ENCODE measurements at places on chromosomes 13 and 19.

GRCh38 chr19:16951529-16951928 lies 62.7 kb downstream of the F2RL3 start:
- no peak for DNase-seq

GRCh38 chr13:111879719-111880118 lies 187.2 kb upstream of the SOX1 start:
- no peak for DNase-seq

- DNase-seq = peak; percentile 15
Observed at GRCh38 chr13:76837801-76838200, 48.4 kb downstream of the KCTD12 start.

DNA sequence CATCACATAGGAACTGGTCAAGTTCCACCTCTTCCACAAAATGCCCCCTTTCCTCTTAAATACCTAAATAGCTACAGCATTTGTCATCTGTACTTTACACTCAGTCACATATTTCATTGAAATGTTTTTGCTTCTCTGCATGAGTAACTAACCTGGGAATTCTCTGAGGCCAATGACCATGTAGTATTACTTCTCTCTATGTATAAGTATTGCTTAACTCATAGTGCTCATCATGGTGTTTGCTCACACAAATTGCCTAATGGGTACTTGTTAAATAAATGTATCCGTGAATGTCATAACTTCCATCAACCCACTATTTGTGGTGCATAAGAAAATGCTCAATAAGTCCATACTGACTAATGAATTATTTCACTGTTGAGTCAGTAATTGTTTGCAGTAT lies 115.5 kb downstream of the FGF14 start:
- DNase-seq = no peak

DNA sequence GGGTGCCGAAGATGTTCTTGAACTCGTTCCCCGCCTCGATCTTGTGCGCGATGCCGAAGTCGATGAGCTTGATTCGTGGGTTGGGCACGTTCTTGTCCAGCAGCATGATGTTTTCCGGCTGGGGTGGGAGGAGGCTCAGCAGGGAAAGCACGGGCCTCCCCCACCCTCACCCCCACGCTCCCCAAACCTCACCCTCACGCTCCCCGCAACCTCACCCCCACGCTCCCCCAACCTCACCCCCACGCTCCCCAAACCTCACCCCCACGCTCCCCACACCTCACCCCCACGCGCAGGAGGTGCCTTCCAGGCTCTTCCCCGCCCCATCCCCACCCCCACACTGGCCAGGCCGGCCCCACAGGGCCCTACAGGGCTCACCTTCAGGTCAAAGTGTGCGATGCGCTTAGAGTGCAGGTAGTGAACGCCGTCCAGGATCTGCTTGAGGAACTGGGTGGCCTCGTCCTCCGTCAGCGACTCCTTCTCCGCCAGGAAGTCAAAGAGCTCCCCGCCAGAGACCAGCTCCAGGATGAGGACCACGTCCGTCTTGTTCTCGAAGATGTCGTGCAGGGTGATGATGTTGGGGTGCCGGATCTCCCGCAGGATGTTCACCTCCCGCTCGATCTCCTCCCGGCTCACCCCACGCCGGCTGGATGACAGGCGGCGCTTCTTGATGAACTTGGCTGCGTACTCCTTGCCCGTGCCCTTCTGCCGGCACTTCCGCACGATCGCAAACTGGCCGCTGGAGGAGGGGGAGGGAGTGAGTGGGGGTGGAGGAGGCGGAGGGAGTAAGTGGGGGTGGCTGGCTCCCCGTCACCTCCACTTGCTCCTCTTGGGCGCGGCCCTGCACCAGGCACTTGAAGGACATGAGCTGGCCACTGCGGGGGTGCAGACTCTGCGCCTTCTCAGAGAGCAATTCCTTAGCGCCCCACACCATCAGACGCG lies 6.4 kb downstream of the DAPK3 start:
- no peak for DNase-seq

DNA sequence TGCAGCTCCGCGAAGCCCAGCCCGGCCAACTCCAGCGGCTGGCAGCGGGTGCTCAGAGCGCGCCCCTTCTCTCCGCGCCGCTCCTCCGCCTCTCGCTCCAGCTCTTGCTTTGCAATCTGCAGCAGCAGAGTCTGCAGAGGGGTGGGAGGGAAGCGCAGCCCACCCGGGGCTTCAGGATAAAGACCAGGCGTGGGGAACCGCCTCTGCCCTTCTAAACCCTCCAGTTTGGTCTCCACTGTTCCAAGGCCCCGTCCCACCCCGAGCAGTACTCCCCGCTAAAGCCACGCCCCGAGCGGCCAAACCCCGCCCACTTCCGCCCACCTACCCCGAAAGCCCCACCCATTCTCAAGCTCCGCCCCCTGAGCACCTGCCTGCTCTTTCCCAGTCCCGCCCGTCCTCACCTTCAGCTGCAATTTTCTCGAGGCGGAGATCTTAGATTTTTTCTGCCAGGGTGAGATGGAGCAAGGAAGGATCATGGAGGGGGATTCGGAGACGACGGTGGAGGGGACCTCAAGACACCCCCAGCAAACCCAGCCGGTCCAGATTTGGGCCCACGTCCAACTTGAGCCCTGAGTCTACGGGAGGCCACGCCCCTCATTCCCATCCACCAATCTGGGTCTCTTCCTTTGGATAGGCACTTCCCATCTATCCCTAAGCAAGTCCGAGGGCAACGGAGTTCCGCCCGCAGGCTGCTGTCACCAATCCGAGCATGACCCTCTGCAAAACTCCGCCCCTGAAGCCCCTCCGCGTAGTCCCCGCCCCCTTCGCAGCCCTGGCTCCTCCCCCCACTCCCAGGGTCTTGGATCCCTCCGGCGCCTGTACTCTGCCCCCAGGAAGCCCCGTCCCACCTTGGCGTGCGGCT lies 1.1 kb downstream of the TNNI3 start:
- DNase-seq = peak; percentile 93

- no peak for DNase-seq
Observed at GRCh38 chr13:46405457-46405856, 18.4 kb upstream of the RUBCNL start.

DNA sequence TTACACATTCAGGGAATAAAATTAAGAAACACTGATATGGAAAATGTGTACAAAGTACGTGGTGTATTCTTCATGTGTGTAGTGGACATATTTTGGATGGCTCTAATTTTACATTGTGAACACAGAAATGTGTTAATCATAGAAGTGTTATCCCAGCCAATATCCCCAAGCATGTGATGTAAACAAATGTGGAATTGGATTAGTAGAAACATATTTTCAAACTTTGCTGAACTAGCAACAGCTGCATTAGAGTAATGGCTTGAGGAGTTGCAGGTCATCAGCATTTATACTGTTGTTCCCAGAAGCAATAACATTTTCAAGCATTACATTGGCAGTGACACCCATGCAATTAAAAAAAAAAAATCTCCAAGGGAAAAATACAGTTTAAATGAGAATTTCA lies 600.6 kb downstream of the SLITRK1 start:
- no peak for DNase-seq

DNA sequence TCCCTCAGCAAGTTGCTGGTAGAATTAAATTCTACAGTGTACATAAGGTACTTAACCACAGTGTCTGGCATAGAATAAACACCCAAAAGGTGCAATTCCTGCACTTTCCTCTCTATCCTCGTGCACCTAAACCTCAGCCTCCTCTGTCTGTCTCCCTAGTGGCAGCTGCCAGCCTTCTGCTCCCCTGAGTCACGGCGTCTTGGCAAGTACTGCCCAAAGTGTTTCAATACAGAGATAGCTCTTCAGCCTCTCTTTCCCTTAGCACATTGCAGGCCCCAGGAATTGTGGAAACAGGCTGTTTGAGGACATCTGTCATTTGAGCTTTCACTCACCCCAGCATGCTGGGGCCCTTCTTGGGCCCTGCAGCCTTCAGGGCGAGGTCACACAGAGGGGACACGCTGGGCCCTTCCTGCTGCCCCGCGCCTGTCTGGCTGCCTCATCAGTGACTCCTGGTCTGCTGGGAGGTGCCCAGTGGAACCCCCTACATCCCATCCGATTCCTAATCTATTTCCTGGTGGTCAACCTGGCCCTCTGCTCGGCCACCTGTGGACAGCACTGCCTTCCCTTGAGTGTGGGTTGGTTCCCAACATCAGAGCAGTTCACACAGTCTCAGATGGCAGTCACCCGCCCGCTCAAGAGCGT lies 19.3 kb downstream of the COL4A2 start:
- no peak for DNase-seq

GRCh38 chr13:53167561-53167960 lies 138.9 kb downstream of the OLFM4 start:
- DNase-seq = no peak

GRCh38 chr13:27189192-27189591 lies 17.6 kb upstream of the USP12 start:
- no peak for DNase-seq

GRCh38 chr13:24865163-24865953 lies 101.4 kb downstream of the RNF17 start:
- DNase-seq = no peak

DNA sequence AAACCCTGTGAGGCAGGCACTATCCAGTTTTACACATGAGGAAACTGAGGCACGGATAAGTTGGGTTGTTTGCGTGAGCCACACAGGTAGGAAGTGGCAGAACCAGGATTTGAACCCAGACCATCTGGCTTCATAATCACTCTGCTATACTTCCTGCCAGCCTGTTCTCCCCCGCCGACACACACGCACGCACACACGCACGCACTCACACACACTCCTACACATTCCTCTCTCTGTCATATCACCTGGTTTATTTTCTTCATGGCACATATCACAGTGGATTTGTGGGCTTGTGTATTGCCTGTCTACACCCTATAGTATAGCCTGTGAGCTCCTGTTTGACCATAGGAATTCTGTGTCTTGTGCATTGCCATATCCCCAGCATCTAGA lies 140.0 kb downstream of the SIPA1L3 start:
- DNase-seq = no peak

Measured in DMS153 (cell line).